Activated T-helper 17 cell treated with anti-CD3 and anti-CD28 coated beads, Interleukin-2, amount 50 U/mL, for 72 hours (primary cell): ENCODE measurements at places on chromosomes 16 and 17.
A peak's percentile ranks its signal among the peaks of the same experiment; 100 is the strongest.

DNA sequence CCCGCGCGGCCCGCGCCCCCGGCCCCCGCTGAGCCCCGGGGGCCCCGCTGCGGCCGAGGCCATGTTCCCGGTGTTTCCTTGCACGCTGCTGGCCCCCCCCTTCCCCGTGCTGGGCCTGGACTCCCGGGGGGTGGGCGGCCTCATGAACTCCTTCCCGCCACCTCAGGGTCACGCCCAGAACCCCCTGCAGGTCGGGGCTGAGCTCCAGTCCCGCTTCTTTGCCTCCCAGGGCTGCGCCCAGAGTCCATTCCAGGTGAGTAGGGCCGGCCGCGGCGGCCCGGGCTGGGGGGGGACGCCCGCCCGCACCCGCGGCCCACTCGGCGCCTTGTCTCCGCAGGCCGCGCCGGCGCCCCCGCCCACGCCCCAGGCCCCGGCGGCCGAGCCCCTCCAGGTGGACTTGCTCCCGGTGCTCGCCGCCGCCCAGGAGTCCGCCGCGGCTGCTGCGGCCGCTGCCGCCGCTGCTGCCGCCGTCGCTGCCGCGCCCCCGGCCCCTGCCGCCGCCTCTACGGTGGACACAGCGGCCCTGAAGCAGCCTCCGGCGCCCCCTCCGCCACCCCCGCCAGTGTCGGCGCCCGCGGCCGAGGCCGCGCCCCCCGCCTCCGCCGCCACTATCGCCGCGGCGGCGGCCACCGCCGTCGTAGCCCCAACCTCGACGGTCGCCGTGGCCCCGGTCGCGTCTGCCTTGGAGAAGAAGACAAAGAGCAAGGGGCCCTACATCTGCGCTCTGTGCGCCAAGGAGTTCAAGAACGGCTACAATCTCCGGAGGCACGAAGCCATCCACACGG, 504 bp downstream of the MAZ start:
- ATAC-seq: no peak

DNA sequence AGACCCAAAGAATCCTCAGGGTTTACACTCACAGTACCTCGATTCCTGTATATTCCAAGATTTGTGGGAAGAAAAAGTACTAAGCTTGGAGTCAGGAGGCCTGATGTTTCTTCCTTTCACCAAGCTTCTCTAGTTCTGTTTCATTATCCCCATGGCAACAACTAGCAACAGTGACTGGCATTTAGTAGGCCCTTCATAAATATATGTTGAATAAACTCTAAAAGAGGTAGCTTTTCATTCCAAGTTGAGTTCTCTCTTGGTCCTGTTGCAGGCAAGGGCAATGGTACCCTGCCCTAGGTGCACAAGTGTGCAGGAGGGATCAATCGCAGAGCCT, 527 bp upstream of the UBE2Z start:
- peak; percentile 7 for ATAC-seq

GRCh38 chr16:23408242-23408822, 44.7 kb downstream of the COG7 start:
- ATAC-seq: no peak

DNA sequence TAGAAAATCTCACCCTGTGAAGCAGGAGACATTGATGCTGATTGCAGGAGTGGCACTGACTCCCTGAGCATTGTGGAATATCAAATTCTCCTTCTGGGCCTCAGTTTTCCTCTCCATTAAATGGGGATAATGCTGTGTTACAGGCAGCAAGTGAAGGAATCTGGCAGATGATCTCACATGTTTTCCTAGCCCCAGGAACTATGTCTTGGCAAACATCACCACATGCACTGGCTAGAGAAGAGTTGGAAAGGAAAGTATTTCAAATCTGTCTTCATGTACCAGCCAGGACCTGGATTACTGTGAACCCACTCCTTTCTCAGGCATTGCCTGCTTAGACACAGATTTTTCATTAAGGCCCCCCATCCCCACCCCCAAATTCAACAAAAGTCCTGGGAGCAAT, 13.6 kb upstream of the CCL8 start:
- no peak for ATAC-seq

- peak; percentile 97 for ATAC-seq
Observed at GRCh38 chr16:21646721-21647561, 5.5 kb downstream of the IGSF6 start.

DNA sequence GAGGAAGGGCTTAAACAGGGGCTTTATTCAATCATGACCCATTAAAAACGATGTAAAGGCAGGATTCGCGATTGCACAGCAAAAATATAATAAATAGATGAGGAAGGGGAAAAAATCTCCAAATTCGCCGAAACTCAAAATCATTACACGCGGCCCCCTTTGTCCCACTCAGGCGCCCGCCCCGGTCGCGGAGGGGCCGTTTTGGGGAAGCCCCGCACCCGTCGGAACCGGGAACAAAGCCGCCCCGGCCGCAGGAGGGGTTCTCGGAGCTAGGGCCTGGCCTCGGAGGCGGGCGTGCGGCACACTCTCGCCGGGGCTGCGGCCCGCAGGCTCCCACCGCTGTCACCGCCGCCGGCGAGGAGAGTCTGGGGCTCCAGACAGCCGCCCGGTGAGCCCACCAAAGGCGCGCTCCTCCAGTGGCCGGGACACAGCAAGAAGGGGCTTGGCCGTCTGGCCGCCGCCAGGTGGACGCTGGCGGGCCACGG, 521 bp downstream of the C16orf87 start:
- ATAC-seq: peak; percentile 4

- ATAC-seq: no peak
Observed at GRCh38 chr16:21574372-21574771, 25.0 kb upstream of the METTL9 start.

DNA sequence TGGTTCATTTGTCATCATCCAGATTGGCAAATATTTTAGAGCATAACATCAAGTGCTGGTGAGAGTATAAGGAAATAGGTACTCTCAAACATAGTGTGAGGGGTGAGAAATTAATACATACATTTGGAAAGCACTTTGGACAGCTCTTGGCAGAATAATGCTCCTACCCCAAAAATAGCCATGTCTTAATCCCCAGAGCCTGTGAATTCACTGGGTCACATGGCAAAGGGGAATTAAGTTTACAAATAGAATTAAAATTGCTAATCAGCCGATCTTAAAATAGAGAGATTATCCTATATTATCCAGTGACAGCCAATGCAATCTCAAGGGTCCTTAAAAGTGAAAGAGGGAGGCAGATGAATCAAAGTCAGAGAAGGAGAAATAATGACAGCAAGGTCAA, 38.8 kb upstream of the ANKFN1 start:
- ATAC-seq: no peak

GRCh38 chr17:393806-394717, 41.5 kb upstream of the RPH3AL start:
- ATAC-seq: no peak

DNA sequence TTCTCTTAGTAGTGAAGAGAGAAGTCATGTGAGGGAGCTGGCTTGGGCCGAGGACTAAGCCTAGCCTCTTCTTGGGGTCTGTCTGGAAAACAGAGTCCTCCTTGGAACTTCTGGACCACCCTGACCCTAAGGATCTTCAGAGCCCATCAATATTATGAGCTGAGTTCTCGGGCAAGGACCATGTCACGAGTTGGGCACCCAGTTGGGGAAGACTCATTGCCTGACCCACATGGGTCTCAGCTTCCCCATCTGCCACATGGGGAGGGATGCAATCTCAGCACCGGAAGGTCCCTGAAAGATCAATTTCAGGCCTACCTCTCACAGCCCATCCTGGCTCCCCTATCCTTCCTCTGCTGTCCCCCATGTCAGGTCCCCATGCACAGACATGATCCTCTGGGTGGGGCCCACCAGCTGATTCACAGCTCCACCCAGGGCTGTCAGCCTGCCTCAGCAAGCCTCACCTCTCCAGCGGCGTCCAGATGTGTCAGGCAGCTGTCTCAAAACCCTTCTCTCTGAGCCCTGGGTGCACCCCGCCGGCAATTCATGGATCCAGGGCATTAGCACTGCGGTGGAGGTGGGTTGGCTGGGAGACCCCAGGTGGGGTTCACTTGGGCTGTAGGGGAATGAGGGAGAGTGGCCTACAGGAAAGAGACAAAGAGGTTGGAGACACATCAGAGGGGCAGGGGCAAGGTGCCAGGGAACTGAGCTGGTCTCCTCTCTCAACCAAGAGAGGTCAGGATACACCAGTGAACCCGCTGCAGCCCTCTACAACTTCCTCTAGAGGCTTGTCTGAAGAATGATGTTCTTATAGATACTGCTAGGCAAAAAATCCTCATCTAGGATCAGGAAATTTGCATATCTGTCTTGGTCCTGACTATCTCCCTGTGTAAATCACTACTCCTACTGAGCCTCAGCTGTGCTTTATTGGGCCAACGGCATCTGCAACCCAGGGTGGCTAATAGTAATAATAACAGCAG, 1.8 kb downstream of the NLRP1 start:
- ATAC-seq: no peak

DNA sequence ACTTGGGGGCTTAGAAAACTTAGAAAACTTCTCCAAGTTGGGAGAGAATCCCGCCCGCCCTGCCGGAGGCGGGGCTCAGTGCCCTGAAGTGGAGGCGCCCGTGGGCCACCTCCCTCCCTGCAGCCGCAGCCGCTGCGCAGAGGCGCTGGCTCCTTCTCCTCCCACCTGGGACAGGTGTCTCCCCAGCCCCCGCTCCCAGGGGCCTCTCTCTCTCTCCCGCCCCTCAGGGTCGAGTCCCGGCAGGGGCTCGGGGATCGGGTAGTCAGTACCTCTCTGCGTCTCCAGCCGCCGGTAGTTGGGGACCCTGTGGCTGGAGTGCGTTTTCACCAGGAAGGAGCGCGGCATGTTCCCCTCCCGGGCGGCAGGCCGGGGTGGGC, 257 bp downstream of the SNAI3 start:
- peak; percentile 49 for ATAC-seq

DNA sequence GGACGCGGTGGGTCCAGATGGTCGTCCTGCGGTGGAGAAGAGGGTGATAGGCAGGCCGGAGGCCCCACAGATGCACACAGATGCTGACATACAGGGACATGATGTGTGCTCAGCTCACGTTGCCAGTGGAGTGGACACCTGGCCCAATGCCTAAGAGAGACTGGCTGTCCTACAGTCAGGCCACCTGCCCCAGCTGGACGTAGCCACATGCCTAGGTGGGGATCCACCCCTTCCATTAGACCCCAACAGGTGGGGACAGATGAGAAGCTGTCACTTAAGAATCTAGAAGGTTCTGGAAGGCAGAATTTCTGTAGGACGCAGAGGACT, 117.6 kb upstream of the ZNF750 start:
- ATAC-seq: no peak
